ENCODE measurements at places on chromosomes 11 and 22.
A peak's percentile ranks its signal among the peaks of the same experiment; 100 is the strongest.

DNA sequence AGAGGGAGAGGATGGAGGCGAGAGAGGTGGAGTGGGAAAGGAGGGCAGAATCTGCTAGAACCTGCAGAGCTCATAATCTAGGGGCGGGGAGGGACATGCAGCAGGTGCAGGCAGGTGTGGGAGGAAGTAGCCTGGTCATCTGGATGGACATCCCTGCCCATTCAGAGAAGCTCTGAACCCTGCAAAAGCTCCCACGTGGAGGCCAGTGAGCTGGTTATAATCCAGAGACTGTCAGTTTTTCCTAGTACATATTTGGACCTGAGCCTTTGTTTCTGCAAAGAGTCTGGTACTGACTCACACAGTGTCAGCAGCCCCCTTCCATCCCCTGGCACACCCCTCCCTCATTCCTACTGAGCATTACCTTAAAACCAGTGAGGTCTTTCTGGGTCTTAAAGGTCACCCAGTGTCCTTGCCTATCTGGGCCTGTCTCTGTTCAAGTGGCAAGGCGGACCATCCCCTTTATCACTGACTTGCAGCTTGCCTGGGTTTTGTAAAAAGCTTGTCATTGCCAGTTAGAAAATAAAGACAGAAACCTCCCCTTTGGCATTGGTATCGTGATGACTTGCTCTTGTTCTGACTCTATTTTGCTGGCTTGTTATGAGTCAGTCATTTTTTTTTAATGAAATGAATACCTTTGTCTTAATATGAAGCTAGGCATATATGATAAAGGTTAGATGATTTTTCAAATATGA lies 26.1 kb downstream of the PTPRJ start:
- DNase-seq, result no peak

- no peak for DNase-seq
Observed at GRCh38 chr11:119445850-119446249, 22.9 kb upstream of the THY1 start.

DNA sequence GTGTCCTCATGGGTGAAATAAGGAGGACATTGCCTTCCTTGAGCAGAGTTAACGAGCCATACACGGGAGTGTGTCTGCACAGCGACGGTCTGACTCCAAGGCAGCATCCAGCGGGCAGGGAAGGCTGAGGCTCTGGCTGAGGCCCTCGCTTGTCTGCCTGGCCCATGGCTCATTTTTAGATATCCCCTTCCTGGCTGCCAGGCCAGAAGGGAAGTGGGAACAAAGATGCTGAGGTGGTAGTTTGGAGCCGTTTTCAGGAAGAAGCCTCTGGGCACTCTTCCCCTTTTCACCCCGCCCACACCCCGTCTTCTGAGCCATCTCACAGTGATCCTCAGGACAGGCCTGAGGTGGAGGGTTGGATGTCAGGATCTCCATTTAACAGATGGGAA lies 3.0 kb upstream of the SLCO2B1 start:
- DNase-seq, result no peak

DNA sequence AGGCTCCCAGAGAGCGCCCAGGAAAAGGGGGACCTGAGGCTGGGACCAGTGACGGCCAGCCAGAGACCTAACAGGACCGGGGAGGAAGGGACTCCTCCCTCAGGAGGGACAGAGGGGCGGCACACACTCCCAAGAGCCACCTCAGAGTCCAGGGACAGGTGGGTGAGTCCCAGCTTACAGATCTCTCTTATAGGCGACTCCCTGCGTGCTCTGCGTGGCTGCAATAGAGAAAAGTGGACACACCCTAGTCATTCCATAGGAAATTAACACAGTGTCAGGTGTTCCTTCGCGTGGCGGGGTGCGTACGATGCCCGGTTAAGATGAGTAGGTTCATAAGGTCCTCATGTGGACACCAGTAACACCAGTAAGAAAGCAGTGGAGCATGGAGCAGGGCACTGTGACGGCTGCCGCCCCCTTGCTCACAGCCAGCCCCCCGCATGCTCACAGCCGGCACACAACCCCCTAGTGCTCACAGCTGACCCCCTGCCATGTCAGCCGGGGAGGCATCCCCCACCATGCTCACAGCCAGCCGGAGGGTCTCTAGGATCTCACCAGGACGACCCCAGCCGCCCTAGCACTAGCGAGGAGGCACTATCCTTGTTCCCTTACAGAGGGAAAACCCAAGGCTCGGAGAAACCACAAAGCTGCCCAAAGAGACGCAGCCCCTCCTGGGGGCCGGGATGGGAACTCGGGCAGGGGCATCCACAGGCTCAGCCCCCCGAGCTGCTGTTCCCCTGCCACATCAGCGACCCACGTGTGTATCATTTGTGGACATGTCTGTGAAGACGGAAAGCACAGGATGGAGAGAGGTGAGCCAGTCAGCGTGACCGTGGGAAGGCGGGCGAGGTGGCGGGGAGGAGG lies 426.8 kb downstream of the TBC1D22A start:
- DNase-seq, result no peak

GRCh38 chr11:126868741-126869140 lies 131.8 kb downstream of the KIRREL3 start:
- DNase-seq, result no peak

DNA sequence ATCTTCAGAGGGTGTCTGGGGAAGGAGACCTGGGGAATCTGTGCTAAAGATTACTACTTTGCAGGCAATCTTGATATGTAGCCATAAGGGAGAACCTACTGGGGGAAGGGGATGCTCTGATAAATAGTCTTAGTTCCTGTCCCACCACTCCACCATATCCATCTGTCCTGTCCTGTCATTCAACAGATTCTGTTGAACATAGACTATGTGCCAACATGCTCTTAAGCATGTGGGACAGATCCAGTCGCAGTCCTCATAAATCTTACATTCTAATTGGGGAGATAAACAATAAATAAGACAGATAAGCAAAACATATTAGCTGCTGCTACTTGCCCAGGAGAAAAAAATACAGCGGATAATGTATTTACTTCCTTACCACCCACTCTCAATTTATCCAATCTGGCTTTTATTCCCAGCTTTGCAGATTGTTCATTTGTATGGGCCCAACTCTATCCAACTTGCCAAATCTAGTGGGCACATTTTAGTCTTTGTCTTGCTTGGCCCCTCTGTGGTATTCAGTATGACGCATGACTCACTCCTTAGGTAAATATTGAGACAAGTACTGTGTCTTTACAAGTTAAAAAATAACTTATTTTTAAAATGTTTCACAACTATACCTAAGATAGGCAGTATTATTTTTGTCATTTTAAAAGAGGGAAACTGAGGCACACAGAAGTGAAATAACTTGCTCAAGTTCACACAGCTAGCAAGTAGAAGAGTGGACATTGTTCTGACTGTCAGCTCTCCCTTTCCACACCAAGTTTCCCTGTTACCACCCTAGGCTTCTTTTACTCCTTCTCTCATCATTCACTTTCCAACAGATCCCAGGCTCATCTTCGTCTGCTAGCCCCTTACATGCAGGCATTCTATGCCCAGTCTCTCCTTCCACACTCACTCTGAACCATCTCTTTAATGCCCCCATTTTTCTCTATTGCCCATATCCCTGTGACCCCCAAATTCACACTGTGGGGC lies 133.6 kb upstream of the SESN3 start:
- DNase-seq, result no peak

DNA sequence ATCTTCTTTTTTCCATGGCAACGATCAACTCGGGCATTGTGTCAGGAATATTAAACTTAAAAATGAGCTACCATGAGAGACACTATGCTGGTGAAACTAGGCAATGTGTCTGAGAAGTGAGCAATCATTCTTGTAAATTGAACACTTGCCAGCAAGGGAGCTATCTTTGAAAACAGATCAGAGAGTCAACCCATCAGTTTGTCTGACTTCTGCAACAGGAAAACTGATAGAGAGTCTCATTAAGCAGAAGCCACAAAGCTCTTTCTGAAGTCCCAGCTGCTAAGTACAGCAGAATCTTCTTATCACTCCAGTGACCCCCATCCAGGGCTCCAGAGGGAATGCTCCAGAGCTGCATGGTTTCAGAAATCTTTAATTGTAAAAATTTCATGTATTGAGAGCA lies 114.7 kb downstream of the MSANTD4 start:
- no peak for DNase-seq

DNA sequence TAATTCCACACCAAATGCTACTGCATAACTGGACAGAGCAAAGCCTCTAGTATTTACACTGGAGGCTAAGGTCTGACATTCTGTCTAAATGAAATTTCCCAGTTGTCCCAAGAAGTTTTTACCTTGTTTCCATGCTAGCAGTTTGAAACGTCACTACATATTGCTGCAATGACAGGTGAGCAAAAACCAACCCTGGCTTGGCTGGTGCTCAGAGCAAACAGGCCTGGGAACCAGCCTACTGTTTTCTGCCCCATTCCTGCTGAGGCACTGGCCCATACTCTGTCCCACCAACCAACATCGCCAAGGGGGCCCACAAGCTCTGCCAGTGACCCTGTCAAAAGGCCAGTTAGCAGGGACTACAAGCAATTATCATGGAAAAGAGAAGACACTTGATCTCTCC lies 131.1 kb downstream of the MPPED2 start:
- DNase-seq, result no peak

GRCh38 chr11:38510041-38510440 lies 1912.0 kb upstream of the RAG2 start:
- no peak for DNase-seq

DNA sequence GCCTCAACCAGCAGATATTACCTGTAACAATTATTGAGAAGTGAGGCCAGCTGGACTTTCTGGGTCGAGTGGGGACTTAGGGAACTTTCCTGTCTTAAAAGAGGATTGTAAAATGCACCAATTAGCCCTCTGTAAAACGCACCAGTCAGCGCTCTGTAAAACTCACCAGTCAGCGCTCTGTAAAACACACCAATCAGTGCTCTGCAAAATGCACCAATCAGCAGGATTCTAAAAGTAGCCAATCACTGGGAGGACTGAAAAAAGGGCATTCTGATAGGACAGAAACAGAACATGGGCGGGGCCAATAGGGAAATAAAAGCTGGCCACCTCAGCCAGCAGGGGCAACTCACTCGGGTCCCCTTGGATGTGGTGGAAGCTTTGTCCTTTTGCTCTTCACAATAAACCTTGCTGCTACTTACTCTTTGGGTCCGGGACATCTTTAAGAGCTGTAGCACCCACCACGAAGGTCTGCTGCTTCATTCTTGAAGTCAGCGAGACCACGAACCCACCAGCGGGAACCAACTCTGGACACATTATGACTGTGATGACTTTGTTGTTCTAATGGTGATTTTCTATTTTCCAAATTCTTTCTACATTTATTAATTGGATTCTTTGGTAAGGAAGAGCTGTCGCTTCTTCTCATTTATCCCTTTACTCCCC lies 40.2 kb upstream of the FGF3 start:
- no peak for DNase-seq

- DNase-seq, result no peak
Observed at GRCh38 chr22:44154436-44154942, 26.2 kb upstream of the PARVG start.

DNA sequence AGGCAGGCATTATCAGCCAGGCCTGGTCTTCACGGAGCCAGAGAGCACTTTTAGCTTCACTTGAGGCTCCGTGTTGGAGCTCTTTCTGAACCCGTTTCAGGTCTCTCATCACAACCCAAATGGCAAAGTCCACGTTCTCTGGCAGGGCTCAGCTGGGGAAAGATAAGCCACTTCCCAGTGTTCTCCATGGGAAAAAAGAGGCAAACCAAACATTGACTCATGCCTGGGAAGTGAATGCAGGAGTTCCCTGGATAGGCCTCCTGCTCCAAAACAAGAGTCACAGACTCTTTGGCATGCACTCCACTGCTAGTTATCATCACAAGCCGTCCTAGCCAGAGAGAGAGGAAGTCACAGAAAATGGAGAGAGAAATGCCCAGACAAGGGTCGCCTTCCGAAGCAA lies 11.6 kb downstream of the OPCML start:
- DNase-seq, result no peak

- DNase-seq, result peak; percentile 63
Observed at GRCh38 chr22:26576026-26576680, 13.8 kb downstream of the TPST2 start.

DNA sequence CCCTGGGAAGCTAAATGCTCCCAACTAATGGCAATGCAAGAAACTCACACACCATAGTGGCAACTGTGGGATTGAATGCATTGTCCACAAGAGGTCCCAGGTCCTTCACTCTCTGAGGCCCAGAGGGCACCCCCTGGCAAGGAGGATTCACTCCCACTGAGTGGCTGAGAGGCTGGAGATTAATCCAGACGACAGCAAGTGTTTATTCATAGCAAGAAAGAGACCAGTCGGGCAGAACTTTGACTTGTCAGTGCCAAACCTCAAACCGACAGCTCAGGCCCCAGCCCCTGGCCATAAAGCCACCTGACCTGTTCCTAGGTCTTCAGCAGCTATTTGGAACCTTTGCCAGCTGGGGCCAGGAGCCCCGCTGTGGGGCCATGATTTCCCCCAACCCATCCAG lies 54.5 kb upstream of the MPEG1 start:
- no peak for DNase-seq

GRCh38 chr11:70668204-70669202 lies 270.2 kb downstream of the CTTN start:
- peak; percentile 3 for DNase-seq

DNA sequence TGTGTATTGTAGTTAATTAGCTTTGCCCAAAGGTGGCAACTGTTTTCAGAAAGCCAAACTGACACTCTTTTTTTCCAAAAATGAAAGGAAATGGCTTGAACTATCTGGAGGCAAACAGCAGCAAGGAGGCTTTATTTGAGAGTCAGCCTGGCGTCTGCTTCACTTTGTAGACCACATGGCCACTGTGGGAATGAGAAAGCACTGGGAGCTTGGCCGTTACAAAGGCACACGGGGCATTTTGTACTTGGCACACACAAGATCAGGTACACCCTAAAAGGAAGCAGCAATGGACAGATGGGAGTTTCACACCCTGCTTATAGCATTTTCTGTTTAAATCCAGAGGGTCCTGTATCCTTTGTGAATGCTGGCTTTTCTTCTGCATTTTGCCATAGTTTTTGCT lies 126.3 kb downstream of the MPPED2 start:
- DNase-seq, result no peak

GRCh38 chr11:131537748-131538147 lies 167.3 kb downstream of the NTM start:
- no peak for DNase-seq

DNA sequence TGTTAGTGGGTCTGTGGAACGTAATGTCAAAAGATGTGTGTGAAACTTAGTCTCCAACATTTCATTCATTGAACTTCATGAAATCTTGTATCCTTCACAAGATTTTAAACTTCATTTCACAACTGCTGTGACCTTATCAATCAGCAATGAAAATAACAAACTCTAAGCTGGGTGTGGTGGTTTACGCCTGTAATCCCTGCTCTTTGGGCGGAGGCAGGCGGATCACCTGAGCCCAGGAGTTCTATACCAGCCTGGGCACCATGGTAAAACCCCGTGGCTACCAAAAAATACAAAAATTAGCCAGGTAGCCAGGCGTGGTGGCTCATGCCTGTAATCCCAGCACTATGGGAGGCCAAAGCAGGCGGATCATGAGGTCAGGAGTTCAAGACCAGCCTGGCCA lies 5.1 kb downstream of the CHKA start:
- no peak for DNase-seq

- DNase-seq, result no peak
Observed at GRCh38 chr22:30182815-30183214, 63.7 kb downstream of the LIF start.

GRCh38 chr11:117428856-117429229 lies 101.2 kb downstream of the CEP164 start:
- no peak for DNase-seq

- DNase-seq, result no peak
Observed at GRCh38 chr22:19824926-19825339, 29.7 kb downstream of the GNB1L start.

- DNase-seq, result peak; percentile 73
Observed at GRCh38 chr22:26464312-26464711, 19.3 kb downstream of the HPS4 start.

GRCh38 chr11:99188221-99188620 lies 167.5 kb downstream of the CNTN5 start:
- no peak for DNase-seq

GRCh38 chr22:30864441-30865420 lies 103.8 kb downstream of the MORC2 start:
- no peak for DNase-seq
